ENCODE measurements at places on chromosomes 5 and 9. TPM values are rescaled to one million over a fixed set of nuclear protein-coding genes. Genes with fewer than 3 reads are reported as not detected.
A peak's percentile ranks its signal among the peaks of the same experiment; 100 is the strongest.

Gene SLCO4C1
- total RNA-seq = 6.2 TPM

Gene HAVCR1
- not detected for total RNA-seq

Gene RNF183
- total RNA-seq = 0.17 TPM

Gene FUT7
- not detected for total RNA-seq

DNA sequence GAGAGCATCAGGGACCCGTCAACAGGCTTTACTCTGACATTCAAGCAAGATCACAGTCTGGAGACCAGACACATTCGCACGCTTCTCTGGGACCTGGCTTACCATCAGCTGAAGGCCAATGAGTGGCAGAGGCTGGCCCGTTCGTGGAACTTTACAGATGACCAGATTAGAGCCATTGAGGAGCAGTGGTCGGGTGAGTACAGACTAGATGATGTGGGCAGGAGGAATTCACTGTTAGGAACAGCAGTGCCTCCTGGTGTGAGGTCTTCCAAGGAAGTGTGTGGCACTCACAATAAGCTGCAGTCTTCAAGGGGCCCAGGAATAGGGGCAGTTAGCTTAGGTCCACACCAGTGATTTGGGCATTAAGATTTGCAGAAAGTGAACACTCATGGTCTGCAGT is 50.4 kb downstream of the POC5 start:
- H3K36me3 ChIP-seq = no peaks in the 10 kb centered on the region
- peaks cover 20% of the 10 kb centered on the region for H3K4me1 ChIP-seq
- no peaks in the 10 kb centered on the region for H3K27me3 ChIP-seq

DNA sequence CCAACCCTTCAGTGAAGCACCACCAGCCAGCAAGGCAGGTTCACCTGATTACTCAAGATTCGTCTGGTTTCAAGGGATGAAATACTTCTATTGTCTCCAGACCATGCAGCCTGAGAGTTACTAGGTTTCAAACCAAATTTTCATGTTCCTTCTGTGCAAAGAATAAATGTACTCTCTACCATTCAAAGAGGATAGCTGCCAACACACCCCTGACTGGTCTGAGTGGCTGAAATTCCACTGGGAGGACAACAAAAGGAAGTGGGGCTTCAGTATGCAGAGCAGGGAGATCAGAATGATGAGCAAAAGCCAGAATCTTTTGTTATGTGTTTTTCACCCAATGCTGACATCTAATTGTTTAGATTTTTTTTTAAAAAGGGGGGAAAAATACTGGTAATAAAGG is 356.3 kb downstream of the BNC2 start:
- H3K27me3 ChIP-seq = no peaks in the 10 kb centered on the region
- H3K27ac ChIP-seq = peak overlapping the region; percentile 11
- no peak for DNase-seq
- H3K36me3 ChIP-seq = no peaks in the 10 kb centered on the region

GRCh38 chr9:121842612-121842978 is 191.2 kb downstream of the DAB2IP start:
- no peaks in the 10 kb centered on the region for H3K27me3 ChIP-seq
- no peak overlapping the region for H3K27ac ChIP-seq

All from WTC11 (cell line).